Epithelial cell of umbilical artery (primary cell): ENCODE measurements at places on chromosomes 3 and 15. TPM values are rescaled to one million over a fixed set of nuclear protein-coding genes. Genes with fewer than 3 reads are reported as not detected.

Gene TM6SF1
- total RNA-seq, result 22.7 and 40.7 TPM in 2 replicates

Gene GP5
- total RNA-seq, result not detected in 2 replicates

Gene KLF15
- 0.65 and 1.1 TPM in 2 replicates for total RNA-seq

Gene PLSCR2
- not detected in 2 replicates for total RNA-seq

Gene PLXNA1
- 41.9 and 47.4 TPM in 2 replicates for total RNA-seq

Gene CHRNA7
- total RNA-seq, result 0.32 and 2.0 TPM in 2 replicates

Gene GOLGA8T
- under 0.01 and 0.15 TPM in 2 replicates for total RNA-seq

Gene GP9
- total RNA-seq, result 0.32 TPM in 1 of 2 replicates, not detected in the other

Gene ROPN1
- not detected in 2 replicates for total RNA-seq

Gene POPDC2
- 0.65 TPM in 1 of 2 replicates, not detected in the other for total RNA-seq

Gene ZNF80
- total RNA-seq, result not detected in 2 replicates

Gene DUOXA2
- total RNA-seq, result not detected in 2 replicates

Gene PLSCR5
- not detected in 2 replicates for total RNA-seq

Gene GPR176
- total RNA-seq, result 48.0 and 48.1 TPM in 2 replicates

Gene KIF7
- total RNA-seq, result 8.1 and 9.9 TPM in 2 replicates

Gene FRMD5
- total RNA-seq, result 23.1 and 29.0 TPM in 2 replicates

Gene GOLGA8G
- not detected in 2 replicates for total RNA-seq

Gene TGM5
- total RNA-seq, result not detected in 2 replicates

Gene IGF2BP2
- 48.1 and 68.4 TPM in 2 replicates for total RNA-seq

Gene SKOR1
- total RNA-seq, result under 0.01 TPM in 1 of 2 replicates, not detected in the other

Gene CCR2
- not detected in 2 replicates for total RNA-seq

Gene IMPG2
- 0.32 and 0.61 TPM in 2 replicates for total RNA-seq

Gene GFM1
- 57.5 and 78.0 TPM in 2 replicates for total RNA-seq

Gene IL20RB
- 0.65 and 1.1 TPM in 2 replicates for total RNA-seq

Gene HIGD2B
- not detected in 2 replicates for total RNA-seq

Gene MAP1A
- total RNA-seq, result 0.65 and 1.5 TPM in 2 replicates

Gene FAN1
- 15.6 and 21.9 TPM in 2 replicates for total RNA-seq
